Activated T-helper 1 cell treated with anti-CD3 and anti-CD28 coated beads, Interleukin-12 subunit alpha, Interleukin-12 subunit beta, Interleukin-2, Interleukin-4 antibody, amounts not matched to agents 30 ng/mL and 10 ng/mL and 1 ng/mL, durations not matched to agents 14 hours and 24 hours and 36 hours (primary cell): ENCODE measurements at places on chromosomes 16 and 17. TPM values are rescaled to one million over a fixed set of nuclear protein-coding genes. Genes with fewer than 3 reads are reported as not detected.

Gene IKZF3
- 22.8 and 25.1 TPM in 2 replicates for total RNA-seq

Gene IGSF6
- total RNA-seq: not detected in 2 replicates

Gene UTS2R
- 0.20 TPM in 1 of 2 replicates, not detected in the other for total RNA-seq

Gene FBXL20
- total RNA-seq: 20.1 and 25.6 TPM in 2 replicates

Gene CNTNAP4
- not detected in 2 replicates for total RNA-seq

Gene STUB1
- 94.0 and 95.4 TPM in 2 replicates for total RNA-seq

Gene NEUROD2
- total RNA-seq: not detected in 2 replicates

Gene TBC1D28
- total RNA-seq: 0.08 TPM in 1 of 2 replicates, not detected in the other

Gene HOXB6
- 0.71 and 0.99 TPM in 2 replicates for total RNA-seq

Gene SEPTIN1
- total RNA-seq: 195 and 200 TPM in 2 replicates

Gene FDXR
- 20.1 and 21.5 TPM in 2 replicates for total RNA-seq

Gene STH
- not detected in 2 replicates for total RNA-seq

Gene SLC5A10
- total RNA-seq: not detected in 2 replicates

Gene PLD6
- 18.5 and 20.5 TPM in 2 replicates for total RNA-seq

Gene KLHL10
- not detected in 2 replicates for total RNA-seq

Gene ZNF624
- total RNA-seq: 2.0 and 2.8 TPM in 2 replicates

Gene UBFD1
- 54.9 and 55.0 TPM in 2 replicates for total RNA-seq

Gene CACNB1
- total RNA-seq: 21.8 and 22.3 TPM in 2 replicates

Gene TP53TG3B
- total RNA-seq: not detected in 2 replicates

Gene SCPEP1
- total RNA-seq: 11.6 and 13.9 TPM in 2 replicates

Gene TMEM235
- not detected in 2 replicates for total RNA-seq

Gene CD300H
- not detected in 2 replicates for total RNA-seq

Gene ITGB4
- 1.4 and 2.7 TPM in 2 replicates for total RNA-seq

Gene NFATC2IP
- total RNA-seq: 110 and 111 TPM in 2 replicates

Gene ZG16B
- 11.7 and 12.9 TPM in 2 replicates for total RNA-seq

Gene LSM12
- 93.9 and 95.4 TPM in 2 replicates for total RNA-seq

Gene ABCA9
- total RNA-seq: not detected in 2 replicates

Gene PRAC2
- total RNA-seq: not detected in 2 replicates

Gene MT1G
- total RNA-seq: 28.5 and 29.1 TPM in 2 replicates

Gene C16orf82
- not detected in 2 replicates for total RNA-seq

Gene HSPB9
- total RNA-seq: 0.10 TPM in 1 of 2 replicates, not detected in the other

Gene G6PC1
- total RNA-seq: not detected in 2 replicates

Gene TNP2
- not detected in 2 replicates for total RNA-seq

Gene MYCBPAP
- 2.6 and 3.8 TPM in 2 replicates for total RNA-seq
